ENCODE measurements at places on chromosomes 12 and 14. TPM values are rescaled to one million over a fixed set of nuclear protein-coding genes. Genes with fewer than 3 reads are reported as not detected.

The SPTB gene
- not detected for total RNA-seq

The LPAR5 gene
- 0.07 TPM for total RNA-seq

The DDN gene
- total RNA-seq, result 0.51 TPM

The CCDC85C gene
- total RNA-seq, result 43.8 TPM

The ZC2HC1C gene
- total RNA-seq, result 3.3 TPM

The AP1G2 gene
- total RNA-seq, result 39.4 TPM

The C12orf54 gene
- total RNA-seq, result not detected

The RASSF9 gene
- not detected for total RNA-seq

The TPPP2 gene
- total RNA-seq, result 0.58 TPM

The GNG2 gene
- total RNA-seq, result not detected

The PTPRQ gene
- not detected for total RNA-seq

The PTPN6 gene
- total RNA-seq, result 10.6 TPM

The KCNH3 gene
- 0.13 TPM for total RNA-seq

The PPP2R5C gene
- total RNA-seq, result 94.8 TPM

The ESR2 gene
- 0.04 TPM for total RNA-seq

The TIMELESS gene
- 25.6 TPM for total RNA-seq

The TOMM20L gene
- not detected for total RNA-seq

The RTN1 gene
- total RNA-seq, result 0.20 TPM

The KRT83 gene
- not detected for total RNA-seq

The CD69 gene
- not detected for total RNA-seq

The CLEC4C gene
- total RNA-seq, result not detected

The RNASE12 gene
- total RNA-seq, result not detected

All from HepG2 (cell line).